ENCODE measurements at places on chromosomes 2 and 18. TPM values are rescaled to one million over a fixed set of nuclear protein-coding genes. Genes with fewer than 3 reads are reported as not detected.

Gene CHRNG
- not detected for total RNA-seq

Gene CYRIA
- 0.86 TPM for total RNA-seq

Gene STAT4
- total RNA-seq, result 8.4 TPM

Gene OR6B2
- total RNA-seq, result not detected

Gene AQP12B
- not detected for total RNA-seq

Gene MDH1B
- 1.5 TPM for total RNA-seq
